Activated CD4-positive, alpha-beta T cell treated with anti-CD3 and anti-CD28 coated beads for 36 hours (primary cell): ENCODE measurements at places on chromosomes 5 and 9. TPM values are rescaled to one million over a fixed set of nuclear protein-coding genes. Genes with fewer than 3 reads are reported as not detected.

DNA sequence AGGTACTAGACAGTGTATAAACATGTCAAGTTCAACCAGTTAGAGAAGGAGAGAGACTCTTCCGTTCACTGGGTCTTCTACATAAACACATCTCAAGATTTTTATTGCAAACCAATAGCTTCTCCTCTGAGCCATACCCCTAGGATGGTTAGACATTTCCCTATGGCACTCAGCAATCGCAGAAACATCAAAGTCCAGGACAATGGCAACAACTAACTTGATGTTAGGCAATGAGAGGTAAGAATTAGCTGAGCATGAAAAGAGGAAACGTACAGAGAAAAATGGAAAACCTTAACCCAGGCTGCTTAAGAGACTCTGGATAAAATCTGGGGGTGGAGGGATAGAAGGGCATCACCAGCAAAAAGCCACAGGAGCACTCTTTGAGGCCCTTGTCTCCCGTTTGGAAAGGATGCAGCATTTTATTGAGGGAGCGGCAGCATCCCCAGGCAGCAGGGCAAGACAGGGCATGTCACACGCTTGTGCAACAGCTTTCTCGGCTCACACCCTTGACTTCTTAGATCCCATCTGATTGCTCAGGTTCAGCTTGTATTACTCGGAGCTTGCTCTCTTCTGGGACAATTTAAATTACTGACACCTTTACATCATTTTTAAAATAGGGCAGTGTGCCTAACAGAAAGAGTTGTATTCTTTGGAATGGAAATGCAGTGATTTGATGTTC lies 8.6 kb upstream of the PSAT1 start:
- no peaks in the 10 kb centered on the region for H3K36me3 ChIP-seq
- no peak overlapping the region for H3K4me3 ChIP-seq
- no peak for DNase-seq
- H3K27ac ChIP-seq, result no peak overlapping the region

- no peaks in the 10 kb centered on the region for H3K27me3 ChIP-seq
- no peak overlapping the region for H3K4me3 ChIP-seq
- DNase-seq, result peak; percentile 73
- peaks cover 35% of the 10 kb centered on the region for H3K4me1 ChIP-seq
Measured at GRCh38 chr9:133351908-133352634, 4.1 kb downstream of the RPL7A start.

The TEX48 gene
- 0.75 TPM for total RNA-seq

- H3K27me3 ChIP-seq, result no peaks in the 10 kb centered on the region
- peaks cover 32% of the 10 kb centered on the region for H3K36me3 ChIP-seq
- no peak overlapping the region for H3K4me3 ChIP-seq
- H3K27ac ChIP-seq, result no peak overlapping the region
- H3K4me1 ChIP-seq, result peaks cover 5% of the 10 kb centered on the region
Measured at GRCh38 chr5:32355686-32356085, 42.9 kb upstream of the MTMR12 start.

- no peak for DNase-seq
- H3K4me3 ChIP-seq, result no peak overlapping the region
- H3K4me1 ChIP-seq, result peaks cover 84% of the 10 kb centered on the region
- peaks cover 1% of the 10 kb centered on the region for H3K36me3 ChIP-seq
- peak overlapping the region; percentile 89 for H3K27ac ChIP-seq
- H3K27me3 ChIP-seq, result no peaks in the 10 kb centered on the region
Measured at GRCh38 chr5:95862671-95863382, 40.3 kb upstream of the GLRX start.

The RPL7A gene
- total RNA-seq, result 3,246 TPM

The GLRA1 gene
- not detected for total RNA-seq

- no peak overlapping the region for H3K4me3 ChIP-seq
- H3K4me1 ChIP-seq, result no peaks in the 10 kb centered on the region
Measured at GRCh38 chr9:78525986-78526560, 229.1 kb downstream of the PSAT1 start.

GRCh38 chr5:136055612-136056309 lies 27.0 kb downstream of the TGFBI start:
- no peak for DNase-seq
- no peaks in the 10 kb centered on the region for H3K36me3 ChIP-seq
- H3K4me3 ChIP-seq, result no peak overlapping the region
- peaks cover 4% of the 10 kb centered on the region for H3K27me3 ChIP-seq
- no peaks in the 10 kb centered on the region for H3K4me1 ChIP-seq
- no peak overlapping the region for H3K27ac ChIP-seq

The FGD3 gene
- total RNA-seq, result 66.7 TPM

DNA sequence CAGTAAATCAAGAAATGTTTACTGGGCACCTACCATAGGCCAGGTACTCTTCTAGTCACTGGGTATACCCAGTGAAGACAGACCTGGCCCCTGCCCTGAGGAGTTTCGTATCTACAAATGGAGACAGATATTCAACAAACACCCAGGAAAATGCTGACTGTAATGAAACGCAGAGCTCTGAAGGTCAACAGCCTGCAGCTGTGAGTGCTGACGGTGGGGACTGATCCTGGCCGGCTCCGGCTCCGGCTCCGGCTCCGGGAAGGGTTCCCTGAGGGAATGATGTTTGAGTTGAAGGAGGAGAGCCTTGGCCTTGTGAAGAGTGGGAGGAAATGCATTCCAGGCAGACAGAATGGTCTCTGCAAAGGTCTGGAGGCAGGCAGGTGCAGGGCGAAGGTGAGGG lies 23.1 kb downstream of the FGFR4 start:
- no peak for DNase-seq
- H3K36me3 ChIP-seq, result no peaks in the 10 kb centered on the region
- peaks cover 4% of the 10 kb centered on the region for H3K4me1 ChIP-seq
- no peaks in the 10 kb centered on the region for H3K27me3 ChIP-seq

- peaks cover 8% of the 10 kb centered on the region for H3K36me3 ChIP-seq
- no peak for DNase-seq
- no peak overlapping the region for H3K4me3 ChIP-seq
- H3K27me3 ChIP-seq, result no peaks in the 10 kb centered on the region
- peaks cover 23% of the 10 kb centered on the region for H3K4me1 ChIP-seq
- H3K27ac ChIP-seq, result no peak overlapping the region
Measured at GRCh38 chr9:112866662-112867274, 23.9 kb downstream of the SLC46A2 start.

GRCh38 chr9:133573791-133574515 lies 35.2 kb downstream of the FAM163B start:
- H3K4me3 ChIP-seq, result no peak overlapping the region
- DNase-seq, result no peak
- no peak overlapping the region for H3K27ac ChIP-seq
- no peaks in the 10 kb centered on the region for H3K36me3 ChIP-seq
- peaks cover 14% of the 10 kb centered on the region for H3K27me3 ChIP-seq

GRCh38 chr9:114212826-114213225 lies 57.5 kb downstream of the COL27A1 start:
- H3K4me3 ChIP-seq, result no peak overlapping the region
- H3K36me3 ChIP-seq, result no peaks in the 10 kb centered on the region
- H3K27me3 ChIP-seq, result no peaks in the 10 kb centered on the region

DNA sequence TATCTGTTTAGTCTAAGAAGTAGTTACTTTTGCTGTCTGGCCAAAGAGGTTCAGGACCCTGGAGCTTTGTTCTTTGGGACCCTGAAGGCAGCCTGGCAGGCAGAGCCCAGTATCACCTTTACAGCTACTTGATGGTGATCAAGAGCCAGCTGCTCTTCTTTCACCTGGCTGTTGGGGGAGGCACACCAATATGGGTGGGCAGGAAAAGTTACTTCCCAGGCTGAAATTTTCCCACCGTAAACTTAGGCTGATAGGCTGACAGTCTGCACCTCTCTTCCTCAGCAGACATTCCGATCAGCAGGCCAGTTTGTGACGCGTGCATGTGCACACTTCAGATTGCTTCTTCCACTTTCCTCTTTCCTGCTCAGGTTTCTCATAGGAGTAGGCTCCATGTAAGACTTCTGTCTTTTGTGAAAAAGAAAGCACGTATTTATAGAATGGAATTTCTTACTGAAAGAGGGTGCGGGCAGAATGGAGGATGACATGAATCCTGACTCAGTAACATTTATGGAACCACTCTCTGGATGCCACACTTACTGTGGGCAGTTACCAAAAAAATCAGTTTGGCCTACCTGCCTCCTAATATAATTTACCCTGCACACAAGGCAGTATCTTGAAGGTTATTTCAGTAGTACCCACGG lies 223.9 kb upstream of the DMRT1 start:
- no peaks in the 10 kb centered on the region for H3K36me3 ChIP-seq
- H3K27ac ChIP-seq, result no peak overlapping the region

The ZNG1E gene
- total RNA-seq, result 56.0 TPM

DNA sequence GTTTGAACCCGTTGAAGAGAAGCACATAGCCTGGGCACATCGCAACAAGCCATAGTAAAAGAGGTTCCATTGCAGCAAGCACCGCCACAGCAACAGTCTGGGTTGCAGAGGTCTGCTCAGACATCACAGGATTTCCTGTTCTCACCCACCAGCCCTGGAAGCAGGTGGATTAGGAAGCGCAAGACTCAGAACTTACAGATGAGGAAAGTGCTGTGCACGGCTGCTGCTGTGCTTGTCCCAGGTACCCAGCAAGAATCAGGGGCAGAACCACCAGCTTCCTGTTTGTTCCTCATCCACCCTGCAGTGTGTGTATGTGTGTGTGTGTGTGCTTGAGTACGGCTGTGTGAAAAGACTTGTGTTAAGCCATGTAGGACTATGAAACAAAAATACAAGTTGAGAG lies 124.7 kb upstream of the IRX2 start:
- no peak overlapping the region for H3K27ac ChIP-seq
- no peaks in the 10 kb centered on the region for H3K4me1 ChIP-seq
- H3K27me3 ChIP-seq, result no peaks in the 10 kb centered on the region
- no peak overlapping the region for H3K4me3 ChIP-seq
- peaks cover 2% of the 10 kb centered on the region for H3K36me3 ChIP-seq
- no peak for DNase-seq

The SEMA4D gene
- 226 TPM for total RNA-seq

The ECSCR gene
- total RNA-seq, result 2.6 TPM

The HSPA4 gene
- total RNA-seq, result 268 TPM

The C9orf152 gene
- not detected for total RNA-seq

The USP20 gene
- total RNA-seq, result 48.5 TPM
